Right cardiac atrium (tissue), 5 donors: ENCODE measurements at places on chromosomes 4 and X. TPM values are rescaled to one million over a fixed set of nuclear protein-coding genes. Genes with fewer than 3 reads are reported as not detected.
A peak's percentile ranks its signal among the peaks of the same experiment; 100 is the strongest.

Gene F9
- not detected for total RNA-seq

Gene BMPR1B
- total RNA-seq: 0.88 TPM

Gene FRAS1
- 3.8 TPM for total RNA-seq

Gene PABPC1L2B
- total RNA-seq: not detected

Gene TRIM61
- total RNA-seq: 3.5 TPM

Gene CDKL5
- total RNA-seq: 11.2 TPM

Gene MXRA5
- 5.5 TPM for total RNA-seq

Gene USP17L13
- not detected for total RNA-seq

Gene NPY5R
- 2.0 TPM for total RNA-seq

GRCh38 chr4:36312511-36312910 lies 31.1 kb downstream of the DTHD1 start:
- no peak for DNase-seq

DNA sequence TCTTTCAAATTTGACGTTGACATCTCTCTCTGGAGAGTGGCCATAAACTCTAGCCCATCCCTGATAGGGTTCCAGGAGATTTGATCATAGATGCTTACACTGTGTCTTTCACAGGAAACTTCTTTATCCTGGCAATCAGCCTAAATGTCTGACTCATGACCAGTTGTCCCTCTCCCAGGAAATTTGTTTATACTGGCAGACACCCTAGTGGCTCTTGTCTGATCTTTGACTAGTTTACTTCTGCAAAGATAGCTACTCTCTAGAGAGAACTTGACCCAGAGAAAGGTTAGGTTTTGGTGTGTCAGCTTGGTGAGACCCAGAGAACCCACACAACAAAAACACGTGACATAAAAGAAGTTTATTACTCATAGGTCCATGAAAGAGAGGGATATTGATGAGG lies 509.8 kb downstream of the CENPC start:
- DNase-seq: no peak

DNA sequence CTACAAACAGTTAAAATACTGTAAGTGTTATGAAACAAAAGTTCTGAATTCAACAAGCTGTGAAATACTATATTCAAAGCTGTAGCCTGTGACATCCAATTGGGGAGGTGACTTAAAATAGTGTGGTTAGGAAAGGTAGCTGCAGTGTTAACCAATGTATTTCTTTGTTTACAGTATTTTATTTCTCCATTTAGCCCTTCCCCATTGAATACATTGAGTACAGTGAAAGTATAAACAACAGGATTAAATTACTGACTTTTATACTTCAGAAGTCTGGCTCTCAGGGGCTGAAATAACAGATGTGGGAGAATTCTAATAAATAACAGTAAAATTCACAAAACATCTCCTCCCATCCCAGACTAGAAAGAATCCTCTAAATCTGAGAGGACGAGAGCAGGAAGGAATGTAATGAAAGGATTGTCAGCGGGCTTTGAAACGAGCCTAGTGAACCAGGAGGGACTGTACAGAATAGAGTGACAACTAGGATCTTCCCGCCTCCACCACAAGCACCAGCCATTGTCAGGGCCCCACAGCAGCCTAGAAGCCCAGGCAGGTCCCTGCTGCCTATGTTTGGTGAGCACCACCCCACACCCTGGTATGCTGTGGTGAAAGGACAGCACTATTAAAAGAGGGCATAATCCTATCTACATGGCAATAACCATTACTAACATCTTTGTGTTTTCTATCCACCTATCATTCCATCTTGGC lies 73.7 kb downstream of the SPCS3 start:
- DNase-seq: no peak

GRCh38 chr4:21991050-21991449 lies 42.5 kb upstream of the KCNIP4 start:
- DNase-seq: no peak

DNA sequence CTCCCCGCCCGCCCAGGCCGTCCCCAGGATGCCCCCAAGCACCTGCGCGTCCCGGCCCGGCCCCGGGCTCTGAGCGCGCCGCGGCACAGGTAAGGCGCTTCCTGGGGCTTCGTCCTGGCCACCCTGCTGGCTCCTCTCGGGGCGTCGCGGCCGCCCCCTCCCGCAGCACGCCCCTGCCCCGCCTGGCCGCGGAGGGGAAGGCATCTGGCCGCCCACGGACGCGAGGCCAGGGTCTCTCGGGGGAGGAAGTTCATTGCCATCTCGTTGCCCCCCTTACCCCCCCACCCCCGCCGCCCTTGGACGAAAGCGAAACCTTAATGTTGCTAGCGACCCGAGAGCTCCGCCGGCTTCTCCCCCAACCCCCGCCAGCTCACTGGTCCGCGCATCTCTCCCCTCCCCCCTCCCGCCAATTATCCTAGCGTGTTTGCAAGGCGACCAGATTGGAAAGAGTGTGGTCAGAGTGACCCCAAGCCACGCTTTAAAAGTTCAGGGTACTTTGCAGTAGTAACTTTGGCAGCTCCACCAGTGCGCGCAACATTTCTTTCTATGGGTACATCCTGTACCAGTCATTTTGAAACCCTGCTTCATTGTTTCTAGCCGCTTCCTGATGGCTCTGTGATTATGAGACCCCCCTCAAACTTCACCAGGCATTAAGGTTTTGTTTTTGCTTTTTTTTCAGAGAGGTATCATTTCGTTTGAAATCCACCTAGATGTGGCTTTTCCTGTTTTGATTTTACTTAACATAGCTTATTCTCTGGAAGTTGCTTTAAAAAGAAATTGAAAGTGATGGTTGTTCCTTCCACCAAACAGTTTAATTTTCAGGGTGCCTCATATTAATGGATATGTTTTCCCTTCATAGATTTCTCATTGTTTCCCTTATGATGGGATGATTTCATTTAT lies 626 bp downstream of the TBC1D1 start:
- DNase-seq: peak; percentile 70

DNA sequence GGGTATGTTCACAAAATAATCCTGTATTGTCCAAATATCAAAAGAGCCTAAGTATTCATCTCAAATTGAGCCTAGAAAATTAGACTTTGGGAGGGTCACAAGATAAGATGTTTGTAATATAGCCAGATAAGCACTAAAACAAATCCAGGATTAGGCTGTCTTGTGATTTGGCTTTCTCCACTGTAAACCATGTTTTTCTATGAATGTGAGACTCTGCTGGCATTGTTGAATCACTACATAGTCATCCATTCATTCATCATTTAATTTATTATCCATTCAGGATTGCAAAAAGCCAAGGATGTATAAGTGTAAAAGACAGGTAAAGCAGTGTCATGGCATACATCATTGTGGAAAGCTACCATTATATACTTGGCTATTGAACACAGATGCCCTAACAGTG lies 148.0 kb downstream of the GRID2 start:
- DNase-seq: no peak

- no peak for DNase-seq
These were observed 47.6 kb upstream of the PRSS12 start for GRCh38 chr4:118400356-118400755.

DNA sequence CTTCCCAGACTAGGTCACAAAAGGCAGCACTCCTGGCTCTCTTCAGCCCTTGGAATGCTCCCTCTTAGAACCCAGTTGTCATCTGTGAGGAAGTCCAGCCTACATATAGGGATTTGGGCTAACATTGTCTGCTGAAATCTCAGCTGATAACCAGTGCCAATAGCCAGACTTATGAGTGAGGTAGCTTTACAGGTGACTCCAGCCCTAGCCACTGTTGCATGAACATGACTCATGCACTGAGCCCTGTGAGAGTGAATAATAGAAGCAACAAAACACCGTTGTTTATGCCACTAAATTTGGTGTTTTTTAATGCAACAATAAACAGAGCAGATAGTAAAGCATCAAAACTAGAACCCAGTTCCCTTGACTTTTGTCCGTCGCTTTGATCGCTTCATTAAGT lies 433.2 kb downstream of the STIM2 start:
- DNase-seq: no peak

GRCh38 chr4:152278505-152279233 lies 257.2 kb downstream of the FBXW7 start:
- no peak for DNase-seq

- no peak for DNase-seq
These were observed 48.5 kb upstream of the CLCN4 start for GRCh38 chrX:10108288-10108687.

DNA sequence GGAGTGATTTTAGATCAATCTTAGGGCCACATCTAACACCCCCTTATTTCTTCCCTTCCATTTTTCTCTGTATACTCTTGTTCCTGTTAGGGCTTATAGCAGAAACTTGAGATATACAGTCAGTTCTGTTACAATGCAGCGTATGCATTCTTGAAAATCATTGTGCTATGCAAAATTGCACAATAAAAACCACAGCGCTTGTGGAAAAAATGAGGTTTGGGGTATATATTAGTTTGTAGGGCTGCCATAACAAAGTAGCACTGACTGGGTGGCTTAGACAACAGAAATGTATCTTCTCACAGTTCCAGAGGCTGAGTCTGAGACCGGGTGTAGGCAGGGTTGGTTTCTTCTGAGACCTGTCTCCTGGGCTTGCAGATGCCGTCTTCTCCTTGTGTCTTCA lies 59.0 kb downstream of the WWC2 start:
- no peak for DNase-seq
